ENCODE measurements at places on chromosomes 1 and 21.

DNA sequence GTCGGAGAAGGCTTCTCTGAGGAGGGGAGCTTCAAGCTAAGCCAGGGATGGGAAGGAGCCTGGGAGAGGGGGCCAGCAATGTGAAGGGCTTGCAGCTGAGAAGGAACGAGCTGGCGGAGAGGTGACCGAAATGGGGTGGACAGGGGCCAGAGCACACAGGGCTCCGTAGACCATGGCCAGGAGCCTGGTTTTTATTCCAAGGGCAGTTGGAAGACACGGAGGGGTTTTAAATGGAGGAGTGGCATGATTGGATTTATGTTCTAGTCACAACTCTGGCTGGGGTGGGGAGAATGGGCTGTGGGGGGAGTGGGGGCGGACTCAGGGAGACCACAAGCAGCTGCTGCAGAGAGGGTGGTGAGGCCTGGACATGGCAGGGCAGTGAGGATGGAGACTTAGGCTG is 5.1 kb upstream of the EPS8L3 start:
- peak; percentile 18 for DNase-seq

DNA sequence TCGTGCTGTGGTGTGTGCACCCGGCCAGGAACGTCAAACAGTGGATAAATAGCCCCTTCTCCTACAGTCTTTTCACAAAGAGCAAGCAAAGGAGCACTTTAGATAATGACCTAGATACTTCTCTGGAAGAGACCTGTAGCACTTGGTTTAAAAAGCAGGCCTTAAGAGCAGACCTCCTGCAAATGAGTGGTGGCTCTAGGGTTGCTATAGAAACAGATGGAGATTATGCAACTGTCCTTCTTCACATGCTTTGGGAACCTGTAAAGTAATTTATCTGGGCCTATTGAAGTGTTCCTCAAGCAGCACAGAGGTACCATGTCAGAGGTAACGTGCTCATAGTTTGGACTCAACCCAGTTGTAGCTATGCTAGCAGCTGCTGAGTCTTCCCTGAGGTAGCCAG is 208.2 kb upstream of the KIAA0040 start:
- DNase-seq: no peak

DNA sequence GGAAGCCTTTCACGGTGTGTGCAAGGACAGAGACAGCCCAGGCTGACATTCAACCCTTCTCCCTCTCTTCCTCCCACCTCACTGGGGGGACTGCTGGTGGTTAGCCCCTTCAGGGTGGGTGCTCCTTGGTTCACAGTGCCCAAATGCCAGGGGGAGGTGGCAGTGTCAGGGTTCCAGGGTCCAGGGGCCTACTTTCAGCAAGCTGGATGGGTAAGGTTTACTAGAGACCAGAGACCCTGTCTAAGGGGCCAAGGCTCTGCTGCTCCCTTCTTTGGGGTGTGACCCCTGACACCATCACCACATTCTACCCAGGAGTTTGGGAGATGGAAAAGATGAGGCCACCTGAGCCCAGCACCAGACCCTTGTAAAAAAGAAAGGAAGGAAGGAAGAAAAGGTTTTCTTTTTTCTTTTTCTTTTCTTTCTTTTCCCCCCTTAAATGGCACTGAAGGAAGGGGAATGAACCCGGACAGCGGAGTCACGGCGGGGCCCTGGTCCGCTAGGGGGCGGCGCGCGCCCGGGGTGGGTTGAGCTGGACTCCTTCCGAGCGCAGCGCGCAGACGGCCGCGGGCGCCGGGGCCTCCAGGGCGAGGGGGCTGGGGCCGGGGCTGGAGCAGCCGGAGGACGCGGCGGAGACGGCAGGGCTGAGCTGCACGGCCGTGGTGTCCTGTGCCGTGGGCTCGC is 18.8 kb downstream of the KNCN start:
- DNase-seq: peak; percentile 74

DNA sequence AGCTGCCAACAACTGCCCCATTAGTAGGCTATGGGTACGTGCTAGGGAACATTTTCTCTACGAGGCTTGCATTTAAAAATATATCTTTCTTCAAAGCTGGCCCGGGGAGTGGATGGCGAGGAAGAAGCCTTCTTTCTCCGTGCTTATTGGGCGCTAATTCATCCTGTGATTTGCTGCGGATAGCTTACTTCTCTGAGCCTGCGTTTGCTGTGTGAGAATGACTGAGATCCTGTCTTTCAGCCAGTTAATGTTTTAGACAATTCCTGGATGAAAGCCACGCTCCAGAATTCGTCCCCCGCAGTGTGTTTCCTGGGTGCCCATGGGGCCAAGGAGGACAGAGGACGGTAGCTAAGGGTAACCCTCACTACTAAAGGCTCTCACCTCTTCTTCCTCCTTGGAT is 57.8 kb upstream of the TARBP1 start:
- DNase-seq: peak; percentile 24

DNA sequence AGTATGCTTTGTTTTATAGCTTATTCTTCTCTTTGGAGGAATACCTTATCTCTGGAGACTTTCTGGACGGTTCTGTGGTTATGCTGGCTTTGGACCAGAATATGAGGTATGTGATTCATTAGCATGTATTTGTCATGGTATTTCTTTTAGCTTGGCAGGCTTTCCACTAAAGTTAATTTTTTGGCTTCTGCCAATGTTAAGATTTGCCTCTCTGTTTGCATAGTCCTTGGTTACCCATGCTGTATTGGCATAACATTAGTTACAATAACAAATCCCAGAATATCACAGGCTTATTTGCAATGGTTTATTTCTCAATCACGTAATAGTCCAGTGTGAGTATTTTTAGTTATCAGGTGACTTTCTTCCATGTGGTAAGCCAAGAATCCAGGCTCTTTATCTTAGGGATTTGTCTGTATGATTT is 9.7 kb downstream of the ZMPSTE24 start:
- DNase-seq: no peak

Measured in femur (tissue), 1 donor.